Activated CD4-positive, CD25-positive, alpha-beta regulatory T cell (primary cell): ENCODE measurements at places on chromosomes 7 and 10.
A peak's percentile ranks its signal among the peaks of the same experiment; 100 is the strongest.

GRCh38 chr7:155820788-155821187, 8.5 kb upstream of the SHH start:
- DNase-seq, result no peak

- DNase-seq, result no peak
These were observed 1.6 kb downstream of the BAMBI start for GRCh38 chr10:28678687-28679457.

- DNase-seq, result no peak
These were observed 15.0 kb upstream of the AKR1B1 start for GRCh38 chr7:134473861-134474291.

DNA sequence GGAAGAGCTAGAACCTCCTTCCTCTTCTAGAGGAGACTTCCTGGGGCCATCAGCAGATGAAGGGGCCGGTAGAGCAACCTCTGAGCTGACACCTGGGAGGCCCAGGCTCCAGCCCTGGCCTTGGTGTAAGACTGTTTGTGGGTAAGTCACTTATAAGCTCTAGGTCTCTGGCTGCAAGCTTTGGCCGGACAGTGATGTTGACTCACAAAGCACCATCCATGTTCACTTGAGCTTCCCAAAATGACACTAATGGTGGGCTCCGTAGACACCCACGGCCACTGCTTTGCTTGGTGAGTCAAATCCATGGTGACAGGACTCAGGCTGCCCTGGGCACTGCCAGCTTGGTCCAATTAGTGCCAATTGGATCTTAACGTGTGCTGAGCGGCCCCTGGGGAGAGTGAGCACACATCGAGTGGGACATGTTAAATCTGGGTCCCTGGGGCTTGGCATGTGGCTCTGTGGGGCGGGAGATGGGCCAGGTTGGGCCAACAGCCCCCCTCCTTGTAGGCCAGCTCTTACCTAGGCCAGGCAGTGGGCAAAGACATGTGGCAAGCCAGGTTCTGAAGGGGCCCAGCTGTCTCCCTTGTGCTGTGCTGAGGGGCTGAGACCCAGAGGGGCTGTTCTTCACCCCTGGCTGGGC, 16.7 kb downstream of the NEURL1 start:
- no peak for DNase-seq

DNA sequence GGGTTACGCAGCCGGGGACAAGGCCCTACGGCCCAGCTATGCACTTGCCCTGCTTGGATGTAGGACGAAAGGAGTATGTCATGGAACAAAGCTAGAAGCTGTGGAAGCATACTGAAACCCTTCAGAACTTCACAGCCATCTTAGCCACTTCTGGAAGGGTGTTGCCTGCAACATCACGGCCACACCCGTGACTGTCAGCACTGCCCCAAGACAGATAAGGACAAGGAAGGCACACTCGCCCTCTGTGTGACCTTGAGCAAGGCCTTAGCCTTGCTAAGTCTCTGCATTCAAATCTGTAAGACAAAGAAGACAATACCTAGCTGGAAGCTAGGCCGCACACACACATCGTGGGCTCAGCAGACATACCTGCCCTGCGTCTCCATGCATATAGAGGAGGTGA, 352.5 kb upstream of the MGMT start:
- no peak for DNase-seq

GRCh38 chr7:123871998-123872867, 27.3 kb downstream of the HYAL4 start:
- no peak for DNase-seq

DNA sequence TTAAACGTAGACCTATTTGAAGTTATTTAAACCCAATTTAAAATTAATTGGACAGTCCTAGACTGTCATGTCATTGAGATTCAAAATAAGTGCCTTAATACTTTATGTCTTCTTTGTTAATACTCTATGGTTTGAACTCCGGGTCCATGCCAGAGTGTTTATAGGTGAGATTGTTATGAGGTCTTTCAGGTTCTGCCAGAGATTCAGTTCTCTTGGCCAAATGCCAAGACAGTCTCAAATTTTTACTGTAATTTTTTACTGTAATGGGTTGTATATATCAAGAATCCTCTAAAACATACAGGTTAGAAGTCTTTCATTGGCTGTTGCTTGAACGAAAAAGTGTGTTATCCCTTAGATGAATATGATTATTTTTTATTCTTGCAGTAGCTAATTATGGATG, 3.9 kb downstream of the ADD3 start:
- DNase-seq, result no peak

DNA sequence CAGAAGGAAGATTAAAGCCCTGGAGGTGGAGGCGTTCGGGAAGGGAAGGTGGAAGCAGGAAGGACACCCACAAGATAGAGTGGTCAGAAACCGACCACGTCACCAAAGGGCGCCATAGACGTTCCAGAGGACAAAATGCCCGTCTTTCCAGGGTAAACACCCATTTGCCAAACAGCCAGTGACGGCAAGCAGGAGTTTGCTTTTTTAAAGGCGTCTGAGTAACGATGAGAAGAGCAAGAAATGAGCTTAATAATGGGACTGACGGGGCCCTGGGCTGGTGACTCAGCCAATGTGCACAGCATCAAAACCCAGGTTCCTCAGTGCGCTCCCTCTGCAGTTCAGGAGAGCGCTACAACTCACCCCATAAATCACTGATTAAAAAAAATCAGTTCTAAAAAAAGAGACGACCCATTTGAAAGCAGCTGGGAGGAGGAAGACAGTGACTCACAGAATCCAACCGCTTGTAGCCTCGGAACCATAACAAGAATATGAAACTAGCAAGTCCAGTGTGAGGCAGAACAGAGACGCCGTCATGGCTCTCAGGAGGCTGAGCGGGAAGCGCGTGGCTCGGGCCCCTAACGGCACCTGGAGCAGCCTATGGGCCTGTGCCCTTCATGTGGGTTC, 5.9 kb downstream of the DIP2C start:
- DNase-seq, result no peak

- DNase-seq, result no peak
These were observed 17.0 kb downstream of the ITPRIP start for GRCh38 chr10:104321226-104321625.

DNA sequence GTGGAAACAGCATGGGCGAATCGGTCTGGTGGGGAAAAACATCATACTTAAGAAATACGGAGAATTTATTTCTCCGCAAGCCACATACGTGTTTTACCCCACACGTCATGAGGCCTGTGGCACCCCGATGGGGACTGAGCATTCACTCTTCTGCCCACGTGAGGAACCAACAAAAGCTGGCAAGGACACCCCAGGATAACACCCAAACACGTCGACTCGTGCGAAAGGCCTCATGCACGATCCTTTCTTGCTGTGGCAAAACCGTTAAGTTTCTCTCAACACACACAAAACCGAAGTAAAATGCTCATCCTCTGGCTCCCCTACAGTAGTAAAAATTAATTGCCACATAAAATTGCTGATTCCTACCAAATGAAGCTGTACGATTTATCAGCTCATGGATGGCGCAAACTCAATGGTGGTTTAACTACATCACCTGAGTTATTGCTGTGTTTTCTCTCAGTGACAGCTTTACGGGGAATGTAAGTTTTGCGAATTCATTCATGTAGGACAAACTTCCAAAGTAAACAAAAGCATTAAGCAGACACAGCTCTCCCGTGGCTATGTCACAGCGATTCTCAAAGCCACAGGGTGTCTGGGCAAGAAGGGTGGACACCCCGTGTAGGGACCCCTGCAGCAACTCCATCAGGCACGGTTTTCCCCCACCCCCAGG, 97.0 kb downstream of the CTBP2 start:
- DNase-seq, result no peak

DNA sequence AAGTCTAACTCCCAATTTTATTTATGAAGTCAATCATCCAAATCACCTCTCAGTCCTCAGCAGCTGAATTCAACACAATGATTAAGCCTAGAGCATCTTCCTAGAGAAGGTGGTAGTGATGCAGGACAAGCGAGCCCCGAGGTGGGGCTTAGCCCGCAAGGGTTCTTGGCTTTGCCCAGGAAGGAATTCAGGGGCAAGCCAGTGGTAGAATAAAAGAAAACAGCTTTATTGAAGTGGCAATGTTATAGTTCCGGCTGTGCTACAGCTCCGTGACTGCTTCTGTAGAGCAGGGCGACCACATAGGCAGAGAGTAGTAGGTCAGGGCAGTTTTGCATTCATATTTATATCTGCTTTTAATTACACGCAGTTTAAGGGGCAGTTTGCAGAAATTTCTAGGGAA, 18.1 kb downstream of the IL2RA start:
- no peak for DNase-seq

DNA sequence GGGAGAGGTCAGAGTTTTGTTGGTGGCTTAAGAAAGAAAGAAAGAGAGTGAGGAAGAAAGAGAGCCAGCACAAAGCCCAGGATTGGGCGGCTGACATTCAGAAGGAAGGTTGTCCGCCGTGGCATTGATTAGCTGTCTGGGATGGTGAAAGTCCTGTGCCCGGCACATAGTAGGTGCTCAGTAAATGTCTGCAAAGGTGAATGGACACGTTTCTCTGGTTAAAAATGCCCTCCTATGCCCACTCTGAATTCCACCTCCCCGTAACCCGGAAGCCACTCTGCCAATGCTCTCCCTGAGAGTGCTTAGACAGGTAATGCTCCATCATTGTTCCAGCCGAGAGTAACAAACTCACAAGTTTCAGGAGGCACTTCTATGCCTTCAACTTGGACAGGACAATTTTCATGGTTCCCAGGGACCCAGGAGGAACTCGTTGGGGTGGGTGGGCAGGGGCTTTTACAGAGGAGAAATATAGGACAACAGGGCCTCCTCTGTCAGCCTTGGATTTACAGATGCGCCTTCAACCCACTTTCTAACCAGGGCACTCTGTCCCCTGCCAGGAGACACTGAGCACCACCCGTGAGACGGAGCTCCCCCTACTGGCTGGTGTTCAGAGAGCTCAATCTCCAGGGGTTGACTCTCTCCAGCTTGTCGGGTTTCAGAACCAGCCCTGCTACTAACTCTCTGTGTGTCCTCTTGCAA, 411.5 kb upstream of the ZMIZ1 start:
- peak; percentile 46 for DNase-seq

- DNase-seq, result no peak
These were observed 11.1 kb downstream of the ERVW-1 start for GRCh38 chr7:92466682-92467081.

- DNase-seq, result no peak
These were observed 6.2 kb downstream of the PYROXD2 start for GRCh38 chr10:98408799-98409198.

GRCh38 chr7:158695726-158696452, 8.7 kb downstream of the NCAPG2 start:
- peak; percentile 21 for DNase-seq

- no peak for DNase-seq
These were observed 117.8 kb downstream of the TES start for GRCh38 chr7:116328161-116328560.

- DNase-seq, result no peak
These were observed 18.6 kb downstream of the OCM2 start for GRCh38 chr7:97971120-97971989.

GRCh38 chr7:12926206-12926605, 238.8 kb downstream of the ARL4A start:
- no peak for DNase-seq

- no peak for DNase-seq
These were observed 32.6 kb upstream of the ELN start for GRCh38 chr7:73995330-73995729.

DNA sequence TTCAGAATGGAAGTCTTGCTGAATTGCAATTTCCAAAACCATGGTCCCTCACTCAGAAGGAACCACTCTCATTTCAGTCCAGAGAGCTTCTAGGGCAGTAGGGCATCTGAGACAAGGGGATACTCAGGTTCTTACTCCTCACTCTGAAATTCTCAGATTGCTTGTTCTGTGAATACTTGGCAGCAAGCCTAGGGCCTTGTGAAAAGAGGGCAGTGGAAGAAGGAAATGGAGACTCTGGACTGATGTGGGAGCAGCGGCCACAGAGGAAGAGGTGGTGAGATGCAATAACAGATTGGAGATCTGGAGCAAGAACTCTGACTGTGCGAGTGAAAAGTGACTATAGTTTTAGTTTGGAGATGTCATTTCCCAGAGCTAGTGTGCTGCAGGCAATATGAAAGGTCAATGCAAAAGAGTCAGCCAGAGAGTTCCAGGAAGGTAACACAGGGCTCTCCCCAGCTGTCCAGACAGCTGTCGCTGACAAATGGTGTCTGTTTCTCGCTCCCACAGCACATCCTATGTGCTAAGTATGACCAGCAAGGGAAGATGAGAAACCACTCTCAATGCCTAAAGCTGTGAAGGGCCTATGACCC, 291.6 kb upstream of the KIAA1217 start:
- no peak for DNase-seq

DNA sequence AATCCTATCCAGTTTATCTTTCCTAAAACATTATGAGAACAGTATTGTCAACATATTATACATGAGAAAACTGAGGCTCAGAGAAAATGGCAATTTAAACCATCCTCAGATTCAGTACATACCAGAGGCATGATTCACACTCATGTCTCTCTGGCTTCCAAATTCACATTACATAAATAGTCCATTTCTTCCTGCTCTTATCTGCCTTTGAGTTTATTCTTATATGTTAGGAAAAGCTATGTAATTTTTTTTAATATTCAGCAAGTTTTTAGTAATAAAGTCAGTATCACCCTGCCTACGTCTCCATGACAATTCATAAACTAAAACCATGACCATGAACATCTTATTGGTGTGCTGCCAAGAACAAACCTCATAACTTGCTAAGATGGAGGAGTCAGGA, 1260.2 kb upstream of the SORCS1 start:
- DNase-seq, result no peak

DNA sequence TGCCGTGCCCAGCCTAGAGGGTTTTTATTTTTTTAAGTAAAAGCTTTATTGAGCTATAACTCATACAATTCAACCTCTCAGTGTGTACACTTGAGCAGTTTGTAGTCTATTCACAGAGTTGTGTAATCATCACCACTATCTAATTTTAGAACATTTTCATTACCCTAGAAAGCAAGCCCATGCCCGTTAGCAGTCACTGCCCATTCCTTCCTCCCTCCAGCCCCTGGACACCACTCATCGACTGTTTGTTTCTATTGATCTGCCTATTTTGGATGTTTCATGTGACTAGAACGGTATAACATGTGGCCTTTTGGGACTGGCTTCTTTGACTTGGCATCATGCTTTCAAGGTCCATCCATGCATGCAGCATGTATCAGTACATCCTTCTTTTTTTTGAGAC, 25.7 kb upstream of the SEC61A2 start:
- DNase-seq, result no peak

DNA sequence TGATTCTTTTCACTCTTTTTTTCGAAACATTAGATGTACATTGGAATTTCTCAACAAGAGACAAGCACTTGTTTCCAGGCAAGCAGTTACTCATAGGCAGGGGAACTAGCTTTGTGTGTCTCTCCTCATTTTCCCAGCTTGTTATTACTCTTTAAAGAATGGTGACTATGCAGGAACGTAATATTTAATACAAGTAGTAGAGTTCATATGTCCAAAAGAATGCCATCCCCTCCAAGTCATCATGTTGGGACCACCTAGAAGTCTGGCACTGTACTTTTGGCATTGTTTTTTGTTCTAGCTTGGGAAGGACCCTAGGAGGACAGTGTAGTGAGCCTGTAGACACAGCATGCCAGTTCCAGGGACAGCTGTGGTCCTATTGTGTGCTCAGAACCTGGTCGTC, 650.7 kb downstream of the INHBA start:
- no peak for DNase-seq
